Natural killer cell (primary cell): ENCODE measurements at places on chromosomes 4 and X. TPM values are rescaled to one million over a fixed set of nuclear protein-coding genes. Genes with fewer than 3 reads are reported as not detected.

Gene TENM3
- total RNA-seq = not detected

Gene ASB12
- total RNA-seq = 0.39 TPM

Gene ARHGAP36
- total RNA-seq = not detected

Gene DCTD
- 68.1 TPM for total RNA-seq

Gene CT55
- total RNA-seq = not detected

Gene PLXNB3
- 1.2 TPM for total RNA-seq

Gene PLRG1
- total RNA-seq = 62.3 TPM

Gene LRAT
- total RNA-seq = not detected

Gene DGKK
- 8.8 TPM for total RNA-seq

Gene CSN1S1
- total RNA-seq = not detected

Gene GRIA3
- total RNA-seq = not detected

Gene CCDC149
- 0.43 TPM for total RNA-seq

Gene MAGEA4
- total RNA-seq = not detected

Gene MAGEA9B
- total RNA-seq = not detected

Gene TBC1D9
- total RNA-seq = 3.3 TPM

Gene AR
- total RNA-seq = not detected

Gene AKAP4
- not detected for total RNA-seq

Gene P2RY4
- total RNA-seq = 0.64 TPM

Gene ADAM29
- not detected for total RNA-seq

Gene SLC16A2
- not detected for total RNA-seq
